ENCODE measurements at places on chromosomes 3 and 15. TPM values are rescaled to one million over a fixed set of nuclear protein-coding genes. Genes with fewer than 3 reads are reported as not detected.
A peak's percentile ranks its signal among the peaks of the same experiment; 100 is the strongest.

ABI3BP gene
- total RNA-seq = not detected

CPN2 gene
- total RNA-seq = 27.7 TPM

MYL3 gene
- total RNA-seq = not detected

ECE2 gene
- total RNA-seq = not detected

DNA sequence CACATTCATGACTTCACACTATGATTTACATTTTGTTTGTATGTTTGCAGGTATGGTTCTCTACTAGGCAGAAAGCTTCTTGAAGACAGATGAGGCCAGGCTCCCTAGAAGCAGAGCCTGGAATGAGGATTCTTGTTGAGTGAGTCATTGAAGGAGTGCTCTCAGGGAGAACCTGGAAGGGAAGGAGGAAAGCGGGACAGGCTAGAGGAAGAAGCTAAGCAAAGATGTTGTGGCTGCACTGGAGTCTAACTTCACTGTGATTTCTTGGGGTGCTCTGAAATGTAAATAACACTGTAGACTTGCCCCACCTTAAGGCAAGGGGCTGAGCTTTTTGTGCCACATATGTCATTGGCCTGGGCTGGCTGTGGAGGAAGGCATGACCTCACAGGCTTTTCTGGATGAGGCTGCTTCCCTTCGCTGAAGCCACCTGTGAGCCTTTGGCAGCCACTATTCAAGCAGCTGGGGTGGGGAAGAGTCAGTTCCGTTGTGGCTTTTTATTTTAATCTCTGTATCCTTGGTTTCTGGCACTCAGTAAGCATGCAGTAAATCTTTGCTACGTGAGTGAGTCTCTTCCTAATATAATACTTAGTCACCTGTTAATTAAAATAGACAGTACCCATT is 307.3 kb downstream of the SV2B start:
- no peak for DNase-seq

GRCh38 chr3:155241579-155241978 is 51.9 kb downstream of the STRIT1 start:
- DNase-seq = no peak

- no peak for DNase-seq
These were observed 354.6 kb downstream of the GAP43 start for GRCh38 chr3:115977866-115978265.

GRCh38 chr3:120300971-120301370 is 15.9 kb upstream of the GPR156 start:
- DNase-seq = peak; percentile 17

DNA sequence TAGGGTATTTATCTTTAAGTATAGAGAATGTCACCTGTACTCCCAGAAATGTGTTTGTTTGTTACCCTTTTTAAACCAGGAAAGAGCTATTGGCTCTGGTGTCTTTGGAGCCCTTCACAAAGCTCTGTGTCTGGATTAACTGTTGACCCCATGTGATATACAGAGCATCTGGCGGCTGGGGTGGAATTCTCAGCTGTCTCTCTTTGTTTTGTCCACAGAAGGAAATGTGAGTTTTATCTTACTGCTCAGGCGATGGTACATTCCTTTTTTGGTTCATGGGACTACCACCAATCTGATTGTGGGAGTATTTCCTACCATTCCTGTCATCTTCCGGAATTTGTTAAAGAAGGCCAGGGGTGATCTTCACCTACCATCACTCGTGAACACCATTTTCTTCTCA is 120.3 kb downstream of the AKAP13 start:
- no peak for DNase-seq

GRCh38 chr3:71494212-71494611 is 89.3 kb downstream of the FOXP1 start:
- no peak for DNase-seq

DNA sequence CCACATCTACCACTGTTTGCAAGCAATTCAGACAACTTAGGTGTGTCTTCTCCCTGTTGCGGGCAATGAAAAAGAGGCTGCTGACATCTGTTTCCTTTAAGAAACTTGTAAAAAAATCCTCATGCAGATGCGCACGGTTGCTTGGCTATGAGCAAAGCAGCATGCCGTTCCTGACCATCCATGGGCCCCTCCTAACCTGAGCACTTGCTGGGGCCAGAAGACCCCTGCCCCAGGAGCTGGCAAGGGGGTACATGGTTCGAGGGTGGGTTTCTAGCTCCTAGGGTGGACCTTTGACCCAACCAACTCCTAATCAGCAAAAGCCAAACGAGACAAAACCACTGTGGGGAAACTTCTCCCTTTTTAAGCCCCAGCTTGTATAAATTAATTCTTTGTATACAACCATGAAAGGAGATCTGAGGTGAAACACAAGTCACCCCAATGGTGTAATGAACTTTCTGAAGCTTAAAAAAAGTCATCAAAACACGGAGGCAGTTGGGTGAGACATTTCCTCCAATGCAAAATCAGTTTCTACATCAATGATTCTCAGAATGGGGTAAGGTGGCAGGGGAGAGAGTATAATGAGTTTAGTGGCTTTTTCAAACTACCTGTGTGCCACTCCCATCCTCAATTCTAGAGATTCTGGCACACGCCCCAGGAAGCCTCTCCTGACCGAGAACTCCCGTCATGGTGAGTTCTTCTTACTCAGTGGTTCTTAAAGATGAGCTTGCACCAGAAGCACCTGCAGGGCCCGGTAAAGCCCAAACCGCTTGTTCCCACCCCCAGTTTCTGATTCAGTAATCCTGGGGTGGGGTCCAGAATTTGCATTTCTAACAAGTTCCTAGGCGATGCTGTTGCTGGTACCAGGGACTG is 44.1 kb downstream of the CPN2 start:
- no peak for DNase-seq

DNA sequence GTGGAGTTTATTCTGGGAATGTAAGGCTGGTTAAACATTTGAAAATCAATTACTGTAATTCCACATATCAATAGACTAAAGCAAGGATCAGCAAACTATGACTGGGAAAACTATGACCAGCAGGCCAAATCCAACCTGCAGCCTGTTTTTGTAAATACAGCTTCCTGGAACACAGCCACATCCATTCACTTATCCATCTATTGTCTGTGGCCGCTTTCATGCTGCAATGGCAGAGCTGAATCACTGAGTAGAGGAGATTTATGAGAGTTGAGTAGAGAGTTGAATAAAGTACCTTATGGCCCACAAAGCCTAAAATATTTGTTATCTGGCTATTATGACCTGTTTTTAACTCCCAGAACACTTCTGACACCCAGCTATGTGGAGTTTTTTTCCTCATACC is 12.2 kb downstream of the MYLK start:
- no peak for DNase-seq

- no peak for DNase-seq
These were observed 22.3 kb upstream of the BMF start for GRCh38 chr15:40130799-40131502.

DNA sequence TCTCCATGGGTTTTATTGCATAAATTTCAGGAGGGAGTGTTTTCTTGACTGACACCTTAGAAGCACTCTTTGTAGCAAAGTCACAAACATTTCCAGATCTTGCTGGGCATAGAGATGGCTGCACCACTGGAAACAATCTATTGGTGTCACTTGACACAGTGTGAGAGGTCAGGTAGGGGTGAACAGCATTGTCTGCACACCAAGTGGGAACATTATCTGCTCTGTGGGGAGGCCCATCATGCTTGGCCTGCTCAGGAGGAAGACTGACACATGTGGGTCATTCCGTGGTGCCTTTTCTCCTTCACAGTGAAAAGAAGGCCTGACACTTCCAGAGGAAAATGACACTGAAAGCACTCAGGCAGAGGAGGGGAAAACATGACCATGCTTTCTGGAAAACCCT is 149.9 kb upstream of the GALNT15 start:
- no peak for DNase-seq

DNA sequence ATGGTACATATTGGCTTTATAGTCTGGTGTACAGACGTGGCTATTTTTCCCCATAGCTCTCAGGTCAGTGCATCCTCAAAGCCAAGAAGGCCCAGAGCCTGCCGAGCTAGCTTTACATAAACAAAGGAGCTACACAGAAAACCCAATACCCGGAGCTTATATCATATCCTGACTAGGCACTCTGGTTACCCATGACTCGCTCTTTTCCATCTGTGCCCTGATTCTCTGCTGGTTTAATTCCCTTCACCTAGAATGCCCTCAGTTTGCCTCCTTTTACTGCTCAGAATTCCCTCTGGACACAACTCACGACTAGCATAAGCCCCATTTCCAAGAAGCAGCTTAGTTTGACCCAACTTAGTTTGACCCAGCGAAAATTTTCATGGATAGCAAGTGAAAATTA is 110.8 kb downstream of the TIGIT start:
- DNase-seq = no peak

DNA sequence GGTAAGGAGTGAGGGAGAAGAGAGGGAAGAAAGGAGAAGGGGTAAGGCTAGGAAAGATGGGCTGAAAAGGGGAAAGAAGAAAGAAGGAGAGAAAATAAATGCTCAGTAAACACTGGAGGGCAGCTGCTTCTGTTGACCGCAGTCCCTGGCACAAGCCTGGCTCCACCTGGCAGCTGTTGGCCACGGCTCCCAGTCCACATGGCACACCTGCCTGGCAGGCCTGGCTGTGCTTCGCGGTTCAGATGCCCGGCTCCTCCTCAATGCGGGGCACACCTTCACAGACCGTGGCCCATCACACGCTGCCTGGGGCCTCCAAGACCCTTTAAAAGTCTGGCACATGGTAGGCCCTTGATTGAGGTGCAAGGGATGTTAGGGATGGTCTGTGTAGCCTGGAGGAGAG is 516.8 kb upstream of the PROK2 start:
- no peak for DNase-seq

GRCh38 chr3:174110761-174111160 is 713.2 kb downstream of the NLGN1 start:
- no peak for DNase-seq
